Motor neuron (in vitro differentiated cells): ENCODE measurements at places on chromosomes 16 and 17.

- ATAC-seq = no peak
Observed at GRCh38 chr17:28225867-28226266, 93.1 kb upstream of the TMEM97 start.

DNA sequence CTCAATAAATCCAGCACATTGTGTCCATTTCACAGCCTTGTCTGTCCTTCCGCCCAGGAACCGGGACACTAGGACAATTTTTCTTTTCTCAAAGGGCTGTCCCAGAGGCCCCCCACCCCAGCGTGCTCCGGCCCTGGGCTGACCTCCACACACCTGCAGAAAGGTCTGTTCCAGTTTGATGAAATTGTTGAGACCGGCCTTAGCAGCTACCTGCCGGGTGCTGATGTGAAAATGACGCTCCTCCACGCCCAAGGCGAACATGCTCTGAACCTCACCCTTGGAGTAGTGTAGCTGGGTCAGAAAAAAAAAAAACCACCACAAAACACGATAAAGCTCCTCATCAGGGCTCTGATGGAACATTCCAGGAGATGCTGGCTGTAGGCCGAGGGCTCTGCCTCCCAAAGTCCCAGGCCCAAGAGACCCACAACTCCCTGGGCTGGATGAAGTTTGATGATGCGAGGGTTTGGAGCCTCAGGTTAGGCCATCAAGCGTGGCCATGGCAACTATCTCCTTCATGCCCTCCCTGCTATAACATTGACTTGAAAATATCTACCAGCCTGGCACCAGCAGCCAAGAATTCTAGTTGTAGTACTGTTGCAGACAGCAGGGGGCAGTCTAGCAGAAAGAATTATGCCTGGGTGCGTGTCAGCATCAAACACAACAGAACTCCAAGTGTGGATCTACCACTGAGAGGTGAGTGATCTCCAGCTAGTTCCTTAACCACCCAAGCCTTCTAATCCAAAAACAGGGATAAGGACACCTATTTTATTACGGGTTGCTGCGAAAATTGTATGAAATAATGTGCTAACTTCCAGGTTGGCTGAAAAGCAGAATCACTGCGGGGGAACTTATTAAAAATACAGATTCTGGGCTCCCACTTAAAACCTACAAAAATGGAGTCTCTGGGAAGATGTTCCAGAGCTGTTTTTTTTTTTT, 62.1 kb downstream of the RMI2 start:
- no peak for ATAC-seq

DNA sequence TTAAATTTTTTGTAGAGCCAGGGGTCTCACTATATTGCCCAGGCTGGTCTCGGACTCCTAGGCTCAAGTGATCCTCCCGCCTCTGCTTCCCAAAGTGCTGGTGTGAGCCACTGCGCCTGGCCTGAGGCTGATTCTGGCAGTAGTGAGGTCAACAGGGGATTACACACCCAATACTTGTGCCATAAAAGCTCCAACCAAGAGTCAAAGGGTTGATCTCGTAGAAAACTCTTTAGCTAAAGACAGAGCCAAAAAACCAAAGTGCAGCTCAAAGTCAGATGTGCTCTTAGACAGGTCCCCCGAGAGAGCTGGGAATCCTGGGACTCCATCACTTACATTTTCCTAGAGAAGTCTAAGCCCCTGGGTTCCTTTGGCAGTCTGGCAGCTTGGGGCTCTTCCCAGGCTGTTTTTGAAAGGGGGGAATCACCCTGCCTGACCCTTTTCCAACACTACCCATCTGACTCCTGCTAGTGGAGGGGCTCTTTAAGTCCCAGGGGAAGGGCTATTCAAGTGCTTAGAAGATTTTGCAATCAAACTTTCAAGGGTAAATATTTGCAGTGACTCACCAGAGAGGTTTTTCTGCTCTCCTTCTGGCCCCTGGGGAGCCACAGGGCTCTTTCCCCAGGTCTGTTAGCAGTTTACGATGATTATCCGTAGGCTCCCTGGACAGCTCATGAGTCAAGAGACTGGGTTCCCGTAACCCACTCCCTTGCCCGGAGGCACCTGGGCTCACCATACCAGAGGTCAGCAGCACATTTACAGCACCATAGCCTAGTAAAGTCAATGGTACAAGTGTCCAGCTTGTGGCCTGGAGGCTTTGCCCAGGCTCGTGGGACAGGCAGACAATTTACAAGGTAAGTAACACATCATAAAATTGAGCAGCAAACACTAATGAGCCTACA, 408.7 kb downstream of the SLC39A11 start:
- no peak for ATAC-seq

DNA sequence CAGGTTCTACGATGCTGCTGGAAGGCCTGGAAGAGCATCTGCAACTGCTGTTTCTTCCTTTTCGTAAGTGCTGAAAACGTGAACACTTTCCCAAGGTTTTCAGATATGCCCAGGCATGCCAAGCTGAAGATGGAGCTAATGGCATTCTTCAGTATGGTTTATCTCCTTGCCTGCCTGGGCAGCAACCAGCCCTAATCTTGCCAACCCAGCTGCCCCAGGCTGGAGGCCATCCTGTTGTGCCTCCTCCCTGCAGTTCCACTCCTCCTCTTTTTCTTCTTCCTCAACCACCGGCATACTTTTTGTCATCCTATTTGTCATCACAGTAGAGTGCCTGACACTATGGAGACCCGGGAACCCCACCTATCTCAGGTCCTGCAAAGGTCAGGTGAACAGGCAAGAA, 1849.3 kb downstream of the TP53TG3F start:
- ATAC-seq = no peak

- no peak for ATAC-seq
Observed at GRCh38 chr16:74888232-74888862, 96.6 kb downstream of the WDR59 start.

- ATAC-seq = no peak
Observed at GRCh38 chr16:3720418-3720817, 3.1 kb upstream of the TRAP1 start.

DNA sequence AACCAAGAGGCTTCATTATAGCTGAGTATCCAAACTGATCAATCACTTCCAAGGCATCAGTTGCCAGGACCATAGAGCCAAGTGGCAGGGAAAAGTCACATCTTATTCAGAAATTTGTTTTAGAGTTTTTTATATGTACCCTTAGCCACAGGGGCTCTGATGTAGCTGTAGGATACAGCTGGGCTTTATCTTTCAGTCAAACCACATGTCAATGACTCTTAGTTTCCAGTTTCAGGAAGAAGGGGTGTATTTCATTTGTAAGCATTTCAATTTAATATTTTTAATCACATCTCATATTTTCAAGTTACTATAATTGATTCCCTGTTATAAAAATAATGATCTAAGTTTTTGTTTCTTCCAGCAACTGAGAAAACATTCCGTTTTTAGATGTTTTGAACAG, 2.9 kb upstream of the FLCN start:
- no peak for ATAC-seq

DNA sequence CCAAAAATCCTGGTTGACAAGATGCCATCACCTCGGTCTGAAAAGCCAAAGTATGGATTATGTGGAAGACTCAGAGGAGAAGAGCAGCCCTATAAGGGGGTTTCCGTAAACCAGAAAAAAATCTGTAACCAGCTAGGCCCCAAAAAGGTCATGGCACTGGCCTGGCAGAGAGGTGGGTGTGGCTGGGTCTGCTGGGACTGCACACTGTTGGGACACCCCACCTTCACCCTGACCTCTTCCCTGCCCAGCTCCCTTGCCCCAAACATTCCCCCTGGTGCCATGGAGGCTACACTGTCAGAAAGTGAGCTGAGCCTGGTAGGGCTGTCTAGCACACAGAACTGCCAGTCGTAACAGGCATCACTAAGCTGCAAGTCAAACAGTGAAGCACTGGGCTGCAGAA, 6.5 kb downstream of the SLC47A2 start:
- ATAC-seq = no peak

DNA sequence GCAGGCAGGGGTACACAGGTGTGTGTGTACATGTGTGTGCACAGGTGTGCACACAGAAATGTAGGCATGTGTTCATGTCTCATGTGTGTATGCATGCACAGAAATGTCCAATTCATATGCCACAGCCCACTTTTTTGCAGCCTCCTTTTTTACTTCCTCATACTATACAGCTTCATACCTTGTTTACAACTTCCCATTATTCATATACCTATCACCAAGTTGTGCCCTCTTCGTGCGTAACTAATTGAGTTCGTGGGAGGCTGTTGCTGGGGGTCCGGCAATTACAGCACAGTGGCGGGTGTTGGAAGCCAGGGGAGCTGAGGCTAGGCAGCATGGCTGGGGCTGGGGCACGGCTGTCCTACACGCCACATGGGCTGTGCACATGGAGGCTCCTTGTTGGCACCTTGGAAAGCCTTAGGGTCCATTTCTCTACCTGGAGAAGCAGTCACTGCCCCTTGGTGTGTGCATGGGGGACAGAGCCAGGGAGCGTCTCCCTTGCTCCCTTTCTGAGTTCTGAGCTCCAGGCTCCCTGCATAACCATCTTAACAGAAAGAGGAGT, 266.7 kb downstream of the ENGASE start:
- ATAC-seq = no peak
